NCI-H2171 treated with DMSO at 0.1 percent for 48 hours (cell line): ENCODE measurements at places on chromosomes 5 and 9.
A peak's percentile ranks its signal among the peaks of the same experiment; 100 is the strongest.

GRCh38 chr9:121233906-121234831 lies 32.5 kb upstream of the RAB14 start:
- DNase-seq = no peak

DNA sequence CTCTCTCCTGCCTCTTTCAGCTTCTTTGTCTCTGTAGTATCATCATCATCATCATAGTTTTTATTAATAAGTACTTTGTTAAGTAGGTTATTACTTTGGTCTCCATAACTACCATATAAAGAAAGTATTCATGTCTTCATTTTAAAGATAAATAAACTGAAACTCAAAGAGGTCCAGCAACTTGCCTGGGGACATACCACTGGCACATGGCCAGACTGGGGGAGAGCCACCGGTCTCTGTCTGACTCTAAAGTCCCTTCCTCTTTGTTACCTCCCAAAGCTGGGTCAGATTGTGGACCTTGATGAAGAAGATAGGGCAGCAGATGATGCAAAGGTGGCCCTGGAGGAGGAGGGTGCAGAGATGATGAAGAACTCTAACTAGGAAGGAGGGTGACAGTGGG lies 8.5 kb downstream of the CDX1 start:
- no peak for DNase-seq

GRCh38 chr9:117464941-117465616 lies 50.2 kb upstream of the ASTN2 start:
- peak; percentile 78 for DNase-seq

DNA sequence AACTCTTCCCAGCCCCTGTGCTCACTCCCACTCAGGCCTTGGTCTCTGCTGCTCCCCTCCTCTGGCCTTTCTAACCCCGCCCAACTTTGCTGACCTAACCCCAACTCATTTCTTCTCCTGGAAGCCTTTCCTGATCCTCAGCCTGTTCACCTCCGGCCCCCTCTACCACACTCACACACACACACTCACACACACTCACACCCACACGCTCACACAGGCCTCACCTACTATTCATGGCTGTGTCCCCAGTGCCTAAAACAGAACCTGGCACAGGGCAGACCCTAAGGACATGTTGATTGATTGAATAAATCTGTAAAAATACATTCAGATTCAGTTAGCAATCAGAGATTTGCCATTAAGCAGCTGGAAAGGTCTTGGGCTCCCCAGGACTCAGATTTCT lies 28.5 kb upstream of the LHX2 start:
- DNase-seq = no peak

- DNase-seq = no peak
Measured at GRCh38 chr5:71601222-71602026, 14.3 kb downstream of the MCCC2 start.

GRCh38 chr5:15487228-15487627 lies 12.8 kb upstream of the FBXL7 start:
- DNase-seq = no peak

DNA sequence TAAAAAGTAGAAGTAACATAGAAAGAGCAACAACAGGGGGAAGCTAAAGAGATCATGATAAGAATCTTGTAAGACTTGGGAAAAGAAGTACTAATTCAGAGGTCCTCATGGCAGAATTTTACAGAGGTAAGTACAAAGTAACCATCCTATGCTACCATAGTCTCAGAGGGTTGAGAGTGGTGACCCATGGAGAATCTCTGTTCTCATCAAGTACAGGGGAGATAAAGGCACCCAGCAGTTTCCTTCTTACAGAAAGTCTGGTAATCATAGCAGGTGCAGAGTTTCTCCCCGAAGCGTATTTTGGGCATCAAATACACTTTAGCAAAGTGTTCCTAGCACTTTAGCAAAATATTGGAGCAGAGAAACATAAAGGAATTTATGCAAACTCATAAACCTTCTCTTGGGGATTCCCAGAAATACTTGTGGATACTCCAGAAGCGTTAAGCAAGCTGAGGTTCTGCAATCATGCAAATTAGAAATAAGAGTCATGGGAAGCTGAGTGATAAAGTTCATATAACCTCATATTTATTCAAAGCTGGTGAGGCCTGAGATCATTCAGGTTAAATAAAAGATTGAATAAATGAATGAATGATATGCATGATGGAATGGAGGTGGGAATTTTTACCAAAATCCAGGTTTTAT lies 101.0 kb upstream of the SMC2 start:
- no peak for DNase-seq
